ENCODE measurements at places on chromosomes 6 and 20. TPM values are rescaled to one million over a fixed set of nuclear protein-coding genes. Genes with fewer than 3 reads are reported as not detected.

The ZNF311 gene
- 1.1 TPM for total RNA-seq

The CFB gene
- total RNA-seq, result 1.8 TPM

The OR2J3 gene
- total RNA-seq, result not detected

The TXNDC5 gene
- 390 TPM for total RNA-seq

The STX11 gene
- total RNA-seq, result 0.96 TPM

The PRDM13 gene
- not detected for total RNA-seq

The EPB41L1 gene
- 8.8 TPM for total RNA-seq

The SIGLEC1 gene
- not detected for total RNA-seq

The CCND3 gene
- total RNA-seq, result 47.7 TPM

The LPIN3 gene
- 4.5 TPM for total RNA-seq

The GINS1 gene
- 31.0 TPM for total RNA-seq

- DNase-seq, result no peak
These were observed 108.3 kb downstream of the CARMIL1 start for GRCh38 chr6:25387483-25387882.

GRCh38 chr6:17242087-17242486 lies 39.1 kb upstream of the RBM24 start:
- no peak for DNase-seq

DNA sequence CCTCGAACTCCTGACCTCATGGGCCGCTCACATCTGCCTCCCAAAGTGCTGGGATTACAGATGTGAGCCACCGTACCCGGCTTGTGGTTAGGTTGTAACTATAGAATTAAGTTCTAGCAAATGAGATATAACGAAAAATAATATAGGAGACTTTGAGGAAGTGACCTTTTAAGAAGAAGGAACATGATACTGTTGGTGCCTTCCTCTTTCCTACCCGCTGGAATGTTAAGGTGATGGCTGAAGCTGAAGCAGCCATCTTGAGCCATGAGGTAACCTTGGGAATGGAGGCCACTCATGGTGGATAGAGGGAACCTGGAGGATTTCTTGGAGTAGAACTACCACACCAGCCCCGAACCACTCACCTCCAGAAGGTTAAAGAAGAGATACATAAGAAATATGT lies 48.1 kb upstream of the MDGA1 start:
- no peak for DNase-seq

- peak; percentile 97 for DNase-seq
These were observed 413.1 kb downstream of the PLCB1 start for GRCh38 chr20:8545212-8545611.

- DNase-seq, result peak; percentile 50
These were observed 118.4 kb downstream of the MYLK4 start for GRCh38 chr6:2632368-2632767.

- no peak for DNase-seq
These were observed 12.1 kb upstream of the TAB2 start for GRCh38 chr6:149305372-149305771.

- DNase-seq, result no peak
These were observed 260.6 kb upstream of the TAB2 start for GRCh38 chr6:149056777-149057463.

- peak; percentile 47 for DNase-seq
These were observed 136.4 kb downstream of the MTFR2 start for GRCh38 chr6:136113736-136114173.

GRCh38 chr6:38266921-38267354 lies 372.8 kb downstream of the BTBD9 start:
- peak; percentile 28 for DNase-seq

GRCh38 chr20:10671221-10671918 lies 2.4 kb downstream of the JAG1 start:
- DNase-seq, result peak; percentile 96

GRCh38 chr6:37473364-37474095 lies 26.2 kb downstream of the CCDC167 start:
- peak; percentile 91 for DNase-seq

GRCh38 chr6:84867521-84867920 lies 103.1 kb upstream of the TBX18 start:
- DNase-seq, result no peak

- DNase-seq, result no peak
These were observed 259.6 kb downstream of the TBC1D7 start for GRCh38 chr6:13068586-13069210.

DNA sequence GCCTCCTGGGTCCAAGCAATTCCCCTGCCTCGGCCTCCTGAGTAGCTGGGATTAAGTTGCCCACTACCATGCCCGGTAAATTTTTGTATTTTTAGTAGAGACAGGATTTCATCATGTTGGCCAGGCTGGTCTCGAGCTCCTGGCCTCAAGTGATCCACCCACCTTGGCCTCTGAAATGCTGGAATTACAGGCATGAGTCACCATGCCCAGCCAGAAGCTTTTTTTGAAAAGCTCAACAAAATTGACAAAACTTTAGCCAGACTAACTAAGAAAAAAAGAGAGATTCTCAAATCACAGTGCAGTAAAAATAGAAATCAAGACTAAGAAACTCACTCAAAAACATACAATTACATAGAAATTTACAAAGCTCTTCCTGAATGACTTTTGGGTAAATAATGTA lies 420.6 kb downstream of the COL12A1 start:
- DNase-seq, result no peak

- DNase-seq, result no peak
These were observed 260.8 kb downstream of the FARS2 start for GRCh38 chr6:5522147-5522546.

DNA sequence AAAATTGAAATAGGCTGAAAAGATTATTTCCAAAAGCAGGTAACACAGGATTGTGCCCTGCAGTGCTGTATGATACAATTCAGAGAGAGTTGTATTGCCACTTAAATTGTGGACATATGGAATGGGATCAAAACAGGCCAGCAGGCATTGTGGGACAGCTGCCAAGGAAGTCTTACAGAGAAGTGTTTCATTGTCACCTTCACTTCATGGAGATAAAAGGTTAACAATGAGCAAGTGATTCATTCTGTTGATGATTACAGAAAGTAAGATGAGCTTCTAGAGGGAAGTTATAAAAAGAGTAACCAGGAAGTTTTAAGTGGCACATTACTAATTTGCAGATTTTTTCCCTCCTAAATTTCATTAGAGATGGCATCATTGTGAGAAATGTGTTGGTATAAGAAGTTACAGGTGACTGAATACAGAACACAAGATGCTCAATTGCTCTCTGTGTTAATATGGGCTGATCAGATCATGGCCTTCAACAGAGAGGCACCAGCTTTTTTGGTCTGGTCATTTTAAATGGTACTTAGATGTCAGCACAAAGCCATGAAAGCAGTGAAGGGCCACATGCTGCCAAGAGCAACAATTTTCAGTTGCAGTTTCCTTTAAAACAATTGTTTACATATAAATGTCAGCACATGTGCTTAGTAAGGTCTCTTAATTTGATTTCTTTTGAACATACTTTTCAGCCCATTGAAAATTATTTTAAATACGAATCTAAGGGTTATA lies 402.5 kb upstream of the FKBP1C start:
- DNase-seq, result no peak

DNA sequence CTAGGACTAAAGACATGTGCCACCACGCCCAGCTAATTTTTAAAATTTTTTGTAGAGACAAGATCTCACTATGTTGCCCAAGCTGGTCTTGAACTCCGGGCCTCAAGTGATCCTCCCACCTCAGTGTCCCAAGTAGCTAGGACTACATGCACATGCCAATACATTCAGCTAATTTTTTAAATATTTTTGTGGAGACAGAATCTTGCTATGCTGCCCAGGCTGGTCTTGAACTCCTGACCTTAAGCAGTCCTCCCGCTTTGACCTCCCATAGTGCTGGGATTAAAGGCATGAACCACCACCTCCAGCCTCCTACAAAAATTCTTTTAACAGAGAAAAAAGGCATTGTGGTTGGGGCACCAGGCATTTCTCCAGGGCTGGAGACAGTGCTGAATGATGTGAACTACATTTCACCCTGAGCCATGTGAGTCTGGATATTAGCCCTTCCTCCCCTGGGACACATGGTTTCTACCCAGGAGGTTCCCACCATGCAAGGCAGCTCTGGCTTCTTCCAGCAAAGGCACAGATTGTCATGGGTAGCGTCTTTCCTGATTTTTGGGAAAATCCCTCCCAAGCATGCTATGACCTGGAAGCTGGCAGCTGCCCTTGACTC lies 36.3 kb upstream of the CMTR1 start:
- DNase-seq, result peak; percentile 56

GRCh38 chr6:56986611-56987010 lies 31.7 kb downstream of the BEND6 start:
- DNase-seq, result no peak

All from RPMI7951 (cell line).